Activated CD4-positive, alpha-beta memory T cell treated with anti-CD3 and anti-CD28 coated beads for 36 hours (primary cell): ENCODE measurements at places on chromosomes 16 and 17. TPM values are rescaled to one million over a fixed set of nuclear protein-coding genes. Genes with fewer than 3 reads are reported as not detected.

Gene SALL1
- total RNA-seq: not detected

- DNase-seq: no peak
These were observed 3.4 kb downstream of the WNK4 start for GRCh38 chr17:42783791-42784138.

DNA sequence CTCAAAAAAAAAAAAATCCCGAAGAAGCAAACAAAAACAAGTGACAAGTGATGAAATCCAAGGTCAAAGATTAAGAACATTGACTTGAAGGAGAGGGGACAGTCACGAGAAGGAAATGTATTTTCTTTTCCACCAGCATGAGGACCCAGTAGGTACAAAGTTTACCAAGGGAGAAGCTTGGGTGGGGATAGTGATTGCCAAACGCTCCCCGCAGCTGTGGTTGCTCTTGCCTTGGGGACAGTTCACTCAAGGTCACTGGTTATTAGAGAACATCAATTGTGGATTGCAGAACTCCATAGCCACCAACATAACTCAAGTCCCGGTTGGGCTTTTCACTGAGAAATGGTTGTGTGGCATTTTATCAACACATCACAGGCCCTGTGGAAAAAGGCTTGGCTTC, 27.0 kb downstream of the RSL1D1 start:
- DNase-seq: no peak

DNA sequence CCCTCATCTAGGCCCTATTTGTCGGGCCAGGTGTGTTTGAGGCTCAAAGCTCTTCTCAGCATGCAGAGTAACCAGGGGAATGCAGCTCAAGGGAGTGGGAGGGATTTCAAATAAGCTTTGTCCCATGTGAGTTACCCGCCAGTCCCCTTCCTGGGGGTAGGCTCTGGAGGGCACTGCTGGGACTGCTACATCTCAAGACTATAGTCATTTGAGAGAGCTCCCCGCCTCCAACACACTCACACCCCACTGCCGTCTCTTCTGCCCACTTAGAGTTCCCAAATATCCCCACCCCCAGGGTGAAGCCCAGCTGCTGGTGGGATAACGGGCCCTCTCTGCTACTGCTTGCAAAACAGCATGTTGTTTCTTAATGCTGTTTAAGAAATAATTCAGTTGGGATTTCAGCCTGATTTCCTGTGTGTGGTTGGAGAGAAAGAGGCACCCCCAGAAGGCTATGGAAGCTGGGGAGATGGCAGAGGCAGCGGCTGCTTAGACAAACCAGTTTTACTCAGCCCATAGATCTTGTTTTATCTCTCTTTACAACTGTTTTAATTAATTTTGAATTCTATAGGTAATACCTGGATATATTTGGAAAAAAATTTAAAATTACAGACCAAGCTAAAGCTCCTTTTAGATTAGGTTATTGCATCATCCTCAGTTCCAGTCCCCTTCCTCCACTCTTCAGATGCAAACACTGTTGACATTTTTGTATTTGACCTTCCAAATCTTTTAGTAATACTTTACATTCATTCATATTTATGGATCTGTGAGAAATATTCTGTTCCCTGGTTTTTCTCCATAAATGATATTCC, 4.1 kb upstream of the MPO start:
- no peak for DNase-seq

Gene TSPAN10
- total RNA-seq: 0.36 TPM

Gene WIPI1
- total RNA-seq: 27.5 TPM

GRCh38 chr17:78259192-78259554, 27.7 kb downstream of the TMEM235 start:
- DNase-seq: no peak

DNA sequence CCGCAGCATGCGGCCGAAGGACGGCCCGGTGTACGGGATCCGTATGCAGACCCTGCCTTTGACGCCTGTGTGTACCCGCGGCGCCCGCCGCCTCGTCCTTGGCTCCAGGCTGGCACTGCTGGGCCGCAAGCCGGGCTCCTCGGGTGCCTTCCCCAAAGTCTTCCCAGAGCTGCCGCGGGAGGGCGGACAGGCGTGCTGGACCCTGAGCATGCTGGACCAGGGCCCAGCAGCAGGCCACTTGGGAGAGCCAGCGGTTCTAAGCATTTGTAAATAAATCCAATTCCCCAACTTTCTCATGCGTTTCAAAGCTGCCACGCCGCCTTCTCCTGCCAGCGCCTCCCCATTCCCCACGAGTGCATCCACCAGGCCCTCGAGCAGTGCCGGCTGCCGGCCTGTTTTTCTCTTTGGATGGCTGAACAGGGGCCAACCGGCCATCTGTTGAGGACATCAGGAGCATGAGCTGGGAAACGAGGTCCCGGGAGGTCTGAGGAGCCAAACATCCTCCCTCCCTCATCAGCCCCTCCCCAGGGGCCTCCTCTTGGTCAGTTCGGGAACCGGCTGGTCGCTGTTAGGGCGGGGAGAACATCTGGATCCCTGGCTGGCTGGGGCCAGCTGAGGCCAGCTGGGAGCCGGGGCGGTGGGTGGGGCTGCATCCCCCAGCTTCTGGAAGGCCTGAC, 20.5 kb upstream of the PABPN1L start:
- DNase-seq: no peak

- no peak for DNase-seq
These were observed 36.7 kb upstream of the HELZ start for GRCh38 chr17:67281743-67282142.

DNA sequence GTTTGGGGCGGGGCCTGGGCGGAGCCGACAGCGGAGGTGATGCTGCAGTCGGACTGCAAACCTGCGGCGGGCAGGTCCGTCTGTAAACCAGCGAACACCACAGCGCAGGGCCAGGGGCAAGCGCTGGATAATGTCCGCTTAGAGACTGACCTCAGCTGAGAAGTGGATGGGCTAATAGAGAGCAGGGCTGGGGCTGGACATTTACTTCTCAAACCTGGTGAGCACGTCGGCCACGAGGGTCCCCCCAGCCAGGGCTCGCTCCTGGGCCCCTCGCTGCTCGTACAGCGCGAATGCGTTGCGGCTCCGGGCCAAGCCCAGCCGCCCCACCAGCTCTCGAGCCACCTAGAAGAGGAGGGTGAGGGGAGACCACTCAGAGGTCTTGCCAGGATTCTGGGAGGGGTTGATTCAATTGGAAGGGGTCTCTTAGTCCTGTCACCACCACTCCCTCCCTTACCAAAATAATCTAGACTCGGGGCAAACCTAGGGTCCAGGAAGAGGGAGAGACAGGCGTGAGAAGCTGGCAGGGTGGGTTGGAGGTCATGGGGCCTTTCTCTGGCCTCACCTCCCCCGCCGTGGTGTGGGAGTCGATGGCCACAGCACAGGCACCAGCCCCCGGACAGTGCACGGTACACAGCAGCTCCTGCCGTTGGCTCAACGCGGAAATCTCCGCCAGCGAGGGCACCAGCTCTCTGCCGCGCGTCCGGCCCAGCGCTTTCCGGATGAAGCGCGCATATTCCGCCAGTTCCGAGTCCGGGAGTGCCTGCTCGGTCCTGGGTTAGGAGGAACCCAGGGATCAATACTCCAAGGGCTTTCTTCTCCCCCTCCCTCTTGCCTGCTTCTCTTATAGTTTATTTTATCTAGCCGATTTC, 5.8 kb downstream of the PLEKHH3 start:
- no peak for DNase-seq

Gene GJC1
- 2.7 TPM for total RNA-seq

Gene AATK
- total RNA-seq: 1.0 TPM

GRCh38 chr17:31825961-31826691, 32.9 kb downstream of the COPRS start:
- no peak for DNase-seq

DNA sequence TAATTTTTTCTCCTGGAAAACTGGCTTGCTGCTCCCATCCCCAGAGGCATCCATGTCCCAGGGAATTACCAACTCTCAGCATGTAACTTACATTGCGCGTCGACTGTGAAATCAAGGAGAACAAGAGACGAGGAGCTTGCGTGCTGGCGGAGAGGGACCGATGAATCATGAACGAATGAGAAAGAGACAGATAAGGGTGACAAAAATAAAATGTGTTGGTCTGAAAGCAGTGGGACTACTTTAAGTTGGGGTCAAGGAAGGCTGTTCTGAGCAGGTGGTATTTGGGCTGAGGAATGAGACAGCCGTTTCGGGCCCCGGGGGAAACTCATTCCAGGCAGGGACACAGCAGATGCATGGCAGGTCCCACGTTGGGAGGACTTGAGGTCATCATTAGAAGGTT, 22.5 kb downstream of the ABAT start:
- DNase-seq: no peak

GRCh38 chr17:18017958-18018357, 21.0 kb downstream of the ATPAF2 start:
- DNase-seq: no peak

Gene SECTM1
- 12.7 TPM for total RNA-seq

DNA sequence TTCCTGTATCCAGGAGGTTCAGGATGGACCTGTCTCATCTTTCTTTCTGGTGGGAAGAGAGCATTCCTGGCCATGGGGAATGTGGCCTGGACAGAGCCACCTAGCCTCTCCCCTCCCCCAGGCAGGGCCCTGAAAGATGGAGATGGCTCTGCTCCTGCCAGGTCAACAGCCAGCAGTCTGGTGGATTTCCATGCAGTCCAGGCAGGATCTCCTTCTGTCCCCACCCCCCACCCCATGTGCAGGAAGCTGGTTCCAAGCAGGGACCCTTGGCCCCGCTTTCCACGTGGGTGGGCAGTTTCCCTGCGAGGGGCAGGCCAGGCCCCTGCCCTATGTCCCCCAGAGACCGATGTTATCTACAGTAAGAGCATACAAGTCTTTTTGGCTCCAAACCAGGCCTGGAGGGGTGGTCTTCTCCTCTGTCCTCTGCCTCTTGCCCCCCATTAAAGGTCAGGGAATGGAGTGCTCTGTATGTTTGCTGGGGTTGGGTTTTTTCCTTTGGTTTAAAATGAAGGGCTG, 240.5 kb downstream of the SEC14L1 start:
- no peak for DNase-seq

Gene KRTAP4-6
- total RNA-seq: not detected

DNA sequence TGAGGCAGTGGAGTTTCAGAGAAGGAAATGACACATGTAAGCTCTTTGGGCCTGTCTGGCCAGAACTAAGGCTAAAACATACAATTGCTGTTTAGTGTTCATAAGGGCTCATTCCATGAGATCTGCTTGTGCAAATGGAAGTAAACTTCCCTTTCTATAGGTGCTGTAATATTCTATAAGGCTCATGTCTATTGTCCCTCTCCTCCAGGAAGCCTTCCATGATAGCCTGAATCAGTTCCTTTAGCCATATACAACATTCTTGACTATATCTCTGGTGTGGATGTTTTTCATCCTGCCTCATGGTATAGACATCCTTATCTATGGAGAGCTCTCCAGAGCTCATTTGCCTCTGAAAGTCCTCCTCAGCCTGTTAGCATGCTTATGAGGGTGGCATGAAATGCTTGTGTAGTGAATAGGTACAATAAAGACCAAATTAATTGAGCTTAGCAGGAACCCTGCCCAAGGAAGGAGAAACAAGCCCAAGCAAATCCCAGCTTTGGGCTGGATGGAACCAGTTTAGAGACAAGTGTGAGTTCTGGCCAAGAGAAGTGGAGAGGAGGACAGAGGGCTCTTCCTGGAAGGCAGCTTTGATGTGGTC, 1.6 kb upstream of the ETV4 start:
- no peak for DNase-seq

Gene SLC13A2
- not detected for total RNA-seq

DNA sequence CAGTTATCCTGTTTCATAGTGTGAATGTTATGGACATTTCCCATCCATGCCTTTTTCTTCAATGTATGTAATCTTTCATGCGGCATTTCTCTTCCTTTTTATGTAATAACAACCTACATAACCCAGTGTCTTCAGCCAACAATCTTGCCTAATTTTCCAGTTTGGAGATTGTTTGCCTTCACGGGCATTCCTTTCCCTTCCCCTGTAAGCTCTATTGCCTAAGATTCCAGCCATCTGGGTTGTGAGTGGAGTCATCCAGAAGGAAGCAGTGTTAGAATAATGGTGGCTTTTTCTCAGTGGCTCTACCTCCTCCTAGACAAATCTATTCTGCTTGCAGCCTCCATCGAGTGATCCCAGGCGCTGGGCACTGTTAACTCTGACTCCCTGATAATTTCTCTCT, 22.3 kb downstream of the SYCE1L start:
- no peak for DNase-seq

DNA sequence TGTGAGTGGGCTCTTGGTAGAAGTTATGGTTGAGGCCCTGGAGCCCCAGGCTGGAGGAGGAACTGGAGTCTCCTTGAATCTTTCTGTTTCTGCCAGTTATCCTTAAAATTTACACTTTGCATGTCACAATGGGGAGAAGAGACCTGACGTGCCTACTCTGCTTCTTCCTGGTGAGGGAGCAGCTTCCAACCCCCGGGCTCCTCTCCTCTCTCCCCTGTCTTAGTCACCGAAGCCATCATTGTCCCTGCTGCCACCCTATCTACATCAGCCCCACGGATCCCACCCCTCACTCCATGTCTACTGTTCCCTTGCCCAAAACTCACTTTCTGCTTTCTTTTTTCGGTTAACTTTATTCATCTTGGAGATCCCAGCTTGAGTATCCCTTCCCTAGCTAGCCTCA, 17.6 kb downstream of the DNAJA3 start:
- DNase-seq: no peak

Gene AIPL1
- total RNA-seq: not detected

GRCh38 chr17:39653662-39654331, 11.4 kb upstream of the TCAP start:
- peak; percentile 88 for DNase-seq

DNA sequence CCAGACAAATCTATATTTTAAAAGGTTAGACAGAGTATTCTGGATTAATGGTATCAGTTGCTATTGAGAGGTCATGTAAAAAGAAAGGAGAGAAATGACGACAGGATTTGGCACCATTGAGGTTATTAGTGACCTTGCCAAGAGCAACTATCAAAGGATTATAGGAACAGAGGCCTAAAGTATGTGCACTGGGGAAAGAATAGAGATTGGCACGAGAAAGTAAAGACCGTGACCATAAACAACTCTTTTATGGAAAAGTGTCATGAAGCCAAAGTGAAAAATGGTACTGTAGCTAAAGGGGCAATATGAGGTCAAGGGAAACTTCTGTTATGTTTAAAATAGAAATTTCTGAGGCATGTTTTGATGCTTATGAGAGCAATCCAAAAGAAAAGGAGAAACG, 115.2 kb upstream of the KIF2B start:
- no peak for DNase-seq

Gene MFSD6L
- total RNA-seq: not detected

Gene FOXK2
- total RNA-seq: 49.3 TPM

DNA sequence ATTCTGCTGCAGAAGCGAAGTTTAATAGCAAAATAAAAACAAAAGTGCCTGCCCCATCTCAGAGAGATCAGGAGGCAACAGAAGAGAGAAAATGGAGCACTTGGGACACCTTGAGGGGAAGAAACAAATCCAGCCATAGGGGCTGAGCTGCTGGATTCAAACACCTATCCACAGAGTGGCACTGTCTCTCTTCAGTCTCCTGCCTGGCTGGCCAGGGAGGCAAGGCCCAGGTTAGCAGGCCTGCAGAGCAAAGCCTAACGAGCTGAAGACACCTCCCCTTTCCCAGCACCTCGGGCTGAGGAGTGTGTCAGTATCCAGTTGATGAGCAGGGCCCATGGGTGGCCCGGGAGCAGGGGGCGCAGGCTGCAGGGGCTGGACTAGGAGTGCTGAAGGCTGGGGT, 8.8 kb upstream of the KRT31 start:
- no peak for DNase-seq
